ENCODE measurements at places on chromosomes 2 and 18.

DNA sequence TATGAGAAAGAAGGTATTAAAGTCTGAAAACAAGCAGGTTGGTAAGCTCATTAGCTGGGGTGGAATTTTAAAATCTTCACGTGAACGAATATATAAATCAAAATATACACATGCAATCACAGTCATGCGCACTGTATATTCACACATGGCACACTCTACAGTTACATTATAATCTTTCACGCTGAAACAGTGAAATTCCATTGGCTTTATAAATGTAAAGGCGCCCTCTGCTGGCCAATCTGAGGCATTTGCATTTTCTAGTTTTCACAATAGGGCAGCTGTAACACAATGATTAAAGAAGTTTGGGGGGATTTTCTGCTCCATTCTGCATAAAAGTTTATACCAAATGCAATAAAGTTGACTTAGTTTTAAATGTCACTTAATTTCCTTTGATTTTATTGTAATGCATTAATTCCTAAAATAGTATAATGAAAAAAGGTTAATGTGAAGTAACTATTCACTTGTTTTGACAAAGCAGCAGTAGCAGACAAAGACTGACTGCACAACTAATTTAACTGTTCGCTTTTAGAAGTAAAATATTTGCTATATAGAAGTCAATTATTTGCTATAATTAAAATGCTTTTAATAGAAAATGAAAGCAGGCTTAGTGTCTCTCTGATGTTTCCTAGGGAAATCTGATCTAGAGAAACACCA lies 17.2 kb downstream of the IFIH1 start:
- H3K4me3 ChIP-seq = peak overlapping the region; percentile 33
- no peaks in the 10 kb centered on the region for H3K27me3 ChIP-seq
- H3K4me1 ChIP-seq = no peaks in the 10 kb centered on the region
- H3K36me3 ChIP-seq = no peaks in the 10 kb centered on the region
- peak; percentile 72 for DNase-seq

- DNase-seq = no peak
- peaks cover 15% of the 10 kb centered on the region for H3K4me1 ChIP-seq
- H3K27me3 ChIP-seq = no peaks in the 10 kb centered on the region
- H3K4me3 ChIP-seq = no peak overlapping the region
- no peaks in the 10 kb centered on the region for H3K36me3 ChIP-seq
Observed at GRCh38 chr2:215667585-215668377, 231.9 kb upstream of the FN1 start.

DNA sequence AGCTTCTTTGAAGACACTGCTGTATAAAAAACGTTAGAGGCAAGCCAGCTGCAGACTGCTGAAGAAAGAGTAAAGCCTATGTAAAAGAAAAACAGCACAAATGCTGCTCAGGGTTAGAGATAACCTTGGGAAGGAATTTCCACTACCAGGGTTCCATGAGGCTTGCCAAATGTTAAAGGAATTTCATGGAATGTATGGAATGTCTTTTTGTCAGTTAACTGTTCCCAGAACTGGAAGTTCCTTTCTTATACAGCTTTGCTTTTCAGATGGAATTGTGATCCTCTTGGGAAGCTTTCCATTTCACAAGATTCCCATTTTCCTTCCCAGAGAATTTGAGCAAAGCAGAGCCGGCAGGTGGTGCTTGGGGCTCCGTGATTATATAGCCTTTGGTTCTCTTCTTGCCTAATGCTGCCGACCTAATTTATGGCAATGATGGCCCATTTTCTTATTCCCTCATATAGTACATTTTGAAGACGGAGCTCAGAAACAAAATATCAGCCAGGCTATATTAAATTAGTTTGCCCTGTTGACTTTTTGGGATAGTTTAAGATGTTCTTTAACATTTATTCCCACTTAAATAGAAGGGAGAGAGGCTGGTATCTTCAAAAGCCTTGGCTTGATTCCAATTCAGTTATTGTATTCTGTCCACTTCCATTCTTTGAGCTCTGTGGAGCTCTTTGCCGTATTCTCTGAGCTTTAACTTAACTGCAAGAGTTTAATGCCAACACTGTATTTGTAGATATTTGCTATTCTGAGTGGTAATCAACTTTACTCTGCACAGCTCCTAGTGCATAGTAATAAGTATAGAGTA lies 162.3 kb downstream of the PHLPP1 start:
- no peak overlapping the region for H3K27ac ChIP-seq
- H3K27me3 ChIP-seq = no peaks in the 10 kb centered on the region
- peak; percentile 23 for DNase-seq
- H3K4me3 ChIP-seq = no peak overlapping the region
- H3K4me1 ChIP-seq = peaks cover 26% of the 10 kb centered on the region

DNA sequence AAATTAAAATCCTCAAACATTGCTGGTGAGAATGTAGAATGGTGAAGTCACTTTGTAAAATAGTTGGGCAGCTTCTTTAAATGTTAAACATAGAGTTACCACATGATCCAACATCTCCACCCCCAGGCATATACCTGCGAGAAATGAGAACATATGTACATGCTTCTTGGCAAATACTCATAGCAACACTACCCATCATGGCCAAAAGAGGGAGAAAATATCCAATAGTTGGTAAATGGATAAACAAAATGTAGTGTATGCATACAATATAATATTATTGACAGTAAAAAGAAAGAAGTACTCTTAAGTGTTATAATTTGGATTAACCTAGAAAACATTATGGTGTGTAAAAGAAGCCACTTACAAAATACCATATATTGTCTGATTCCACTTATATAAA lies 185.9 kb downstream of the CDH7 start:
- no peak overlapping the region for H3K4me3 ChIP-seq
- no peaks in the 10 kb centered on the region for H3K36me3 ChIP-seq
- no peaks in the 10 kb centered on the region for H3K27me3 ChIP-seq
- H3K27ac ChIP-seq = no peak overlapping the region
- DNase-seq = peak; percentile 36
- no peaks in the 10 kb centered on the region for H3K4me1 ChIP-seq

- no peaks in the 10 kb centered on the region for H3K36me3 ChIP-seq
- no peak overlapping the region for H3K27ac ChIP-seq
Observed at GRCh38 chr2:158936978-158937377, 31.5 kb upstream of the TANC1 start.

DNA sequence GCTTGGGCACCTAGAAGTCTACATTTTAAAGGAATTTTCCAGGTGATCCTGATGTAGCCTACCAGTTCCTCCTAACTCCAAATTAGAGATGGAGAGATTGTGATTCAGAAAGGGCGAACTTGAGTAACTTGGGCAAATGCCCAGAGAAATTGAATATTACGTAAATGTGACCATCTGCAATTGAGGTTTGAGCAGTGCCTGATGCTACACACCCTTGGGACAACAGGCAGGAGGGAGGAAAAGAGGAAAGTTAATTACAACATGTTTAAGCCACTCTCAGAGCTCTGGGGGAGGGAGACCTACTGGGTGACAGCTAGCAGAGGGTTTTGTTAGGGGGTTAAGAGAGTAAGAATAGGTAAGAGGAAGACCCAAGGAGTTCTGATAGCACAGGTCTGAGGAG lies 208.9 kb downstream of the LPIN1 start:
- no peaks in the 10 kb centered on the region for H3K36me3 ChIP-seq
- no peak overlapping the region for H3K27ac ChIP-seq
- peak; percentile 10 for DNase-seq
- H3K4me1 ChIP-seq = no peaks in the 10 kb centered on the region
- H3K4me3 ChIP-seq = no peak overlapping the region

Measured in PC-3 (cell line).